ENCODE measurements at places on chromosomes 6 and 20.

- DNase-seq = no peak
Measured at GRCh38 chr6:63824722-63825121, 189.1 kb downstream of the PHF3 start.

DNA sequence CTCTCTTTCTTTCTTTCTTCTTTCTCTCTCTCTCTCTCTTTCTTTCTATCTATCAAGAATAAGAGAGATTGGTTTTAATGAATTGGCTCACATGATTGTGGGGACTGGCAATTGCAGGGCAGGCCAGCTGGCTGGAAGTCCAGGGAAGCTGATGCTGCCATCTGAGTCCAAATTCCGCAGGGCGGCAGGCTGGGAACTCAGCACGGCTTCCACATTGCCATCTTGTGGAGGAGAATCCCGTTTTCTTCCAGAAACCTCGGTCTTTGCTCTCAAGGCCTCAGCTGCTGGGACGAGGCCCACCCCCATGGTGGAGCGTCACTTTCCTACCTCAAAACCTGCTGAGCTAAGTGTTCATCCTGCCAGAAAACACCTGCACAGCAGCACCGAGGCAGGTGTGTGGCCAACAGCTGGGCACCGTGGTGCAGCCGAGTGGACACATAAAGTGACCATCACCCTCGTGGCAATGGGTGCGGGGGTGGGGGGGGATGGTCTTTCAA is 58.8 kb upstream of the SLCO4A1 start:
- DNase-seq = no peak

DNA sequence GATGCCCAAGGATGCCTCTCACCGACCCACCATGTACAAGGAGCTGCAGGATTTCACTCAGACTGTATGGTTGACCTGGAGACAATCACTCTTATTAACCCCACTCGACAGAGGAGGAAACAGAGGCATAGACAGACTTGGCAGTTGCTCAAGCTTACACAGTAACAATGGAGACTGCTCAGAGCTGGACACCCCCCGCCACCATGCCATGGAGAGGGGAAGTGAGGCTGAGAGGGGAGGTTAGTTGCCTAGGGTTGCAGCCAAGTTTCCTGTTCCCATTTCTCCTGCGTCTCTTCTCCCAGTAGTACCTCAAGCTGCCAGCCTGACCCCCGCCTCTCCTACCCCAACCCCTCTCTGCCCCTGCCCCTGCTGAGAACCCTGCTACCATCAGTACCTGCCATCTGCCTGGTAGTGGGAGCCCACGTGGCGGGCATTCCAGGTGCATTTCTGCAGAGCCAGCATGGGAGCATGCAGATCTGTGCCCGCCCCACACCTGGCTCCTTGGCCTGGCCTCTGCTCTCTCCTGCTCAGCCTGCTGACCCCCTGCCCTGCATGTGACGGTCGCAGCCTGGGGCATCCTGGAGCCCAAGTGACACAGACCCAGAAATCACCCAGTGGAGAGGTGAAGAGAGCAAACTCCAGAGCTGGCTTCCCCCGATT is 157.7 kb downstream of the PREX1 start:
- no peak for DNase-seq

GRCh38 chr6:129710450-129711270 is 683 bp upstream of the ARHGAP18 start:
- no peak for DNase-seq

GRCh38 chr6:45086360-45087084 is 241.6 kb upstream of the RUNX2 start:
- peak; percentile 14 for DNase-seq

DNA sequence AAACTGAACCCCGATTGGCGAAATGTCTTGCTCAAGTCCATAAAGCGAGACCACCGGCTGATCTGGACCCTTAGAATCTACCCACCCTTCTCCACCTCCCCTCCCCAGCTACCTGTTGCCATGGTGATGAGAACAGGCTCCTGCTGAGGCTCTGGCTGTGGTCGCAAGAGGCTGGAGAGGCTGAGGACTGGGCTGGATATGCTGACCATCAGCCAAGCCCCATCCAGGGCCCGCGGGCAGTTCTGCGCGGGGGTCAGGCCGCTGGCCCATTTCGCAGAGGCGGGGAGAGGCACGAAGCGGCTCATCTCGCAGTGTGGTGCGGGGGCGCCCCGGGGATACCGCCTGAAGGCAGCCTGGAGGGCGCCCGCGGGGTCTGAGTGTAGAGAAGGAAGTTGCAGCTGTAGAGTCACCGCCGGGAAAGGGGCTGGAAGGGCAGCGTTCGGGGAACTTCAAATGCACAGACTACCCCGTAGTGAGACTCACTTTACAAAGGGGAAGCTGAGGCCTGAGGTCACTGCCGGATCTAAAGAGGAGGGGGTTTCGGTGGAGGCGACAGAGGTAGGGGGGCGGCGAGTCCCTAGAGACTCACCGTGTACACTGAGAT is 671 bp downstream of the TAPBP start:
- peak; percentile 36 for DNase-seq

- DNase-seq = no peak
Measured at GRCh38 chr6:29723666-29724588, 693 bp downstream of the HLA-F start.

- no peak for DNase-seq
Measured at GRCh38 chr20:625360-625932, 15.3 kb upstream of the TCF15 start.

GRCh38 chr6:2656460-2657079 is 94.2 kb downstream of the MYLK4 start:
- DNase-seq = no peak

- DNase-seq = peak; percentile 3
Measured at GRCh38 chr6:511488-512137, 120.1 kb downstream of the IRF4 start.

DNA sequence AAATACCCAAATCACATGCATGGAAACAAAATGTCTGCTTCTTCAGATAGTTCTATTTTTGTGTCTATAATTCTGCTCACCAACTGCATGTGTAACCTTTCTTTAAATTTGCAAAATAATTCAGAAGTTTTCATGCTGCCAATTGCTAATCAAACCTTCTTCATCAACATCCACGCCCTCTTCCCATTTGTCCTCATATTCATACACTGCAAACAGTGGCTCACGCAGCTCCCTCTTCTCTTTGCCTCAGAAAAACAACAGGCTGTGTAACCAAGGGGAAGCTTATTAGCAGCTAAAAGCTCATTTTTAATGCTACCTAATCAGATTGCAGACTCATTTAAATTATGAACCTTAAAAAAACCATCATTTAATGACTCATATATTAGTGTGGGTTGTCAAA is 555.0 kb upstream of the EPHA7 start:
- no peak for DNase-seq

- peak; percentile 11 for DNase-seq
Measured at GRCh38 chr20:62617711-62618483, 24.4 kb upstream of the SLCO4A1 start.

DNA sequence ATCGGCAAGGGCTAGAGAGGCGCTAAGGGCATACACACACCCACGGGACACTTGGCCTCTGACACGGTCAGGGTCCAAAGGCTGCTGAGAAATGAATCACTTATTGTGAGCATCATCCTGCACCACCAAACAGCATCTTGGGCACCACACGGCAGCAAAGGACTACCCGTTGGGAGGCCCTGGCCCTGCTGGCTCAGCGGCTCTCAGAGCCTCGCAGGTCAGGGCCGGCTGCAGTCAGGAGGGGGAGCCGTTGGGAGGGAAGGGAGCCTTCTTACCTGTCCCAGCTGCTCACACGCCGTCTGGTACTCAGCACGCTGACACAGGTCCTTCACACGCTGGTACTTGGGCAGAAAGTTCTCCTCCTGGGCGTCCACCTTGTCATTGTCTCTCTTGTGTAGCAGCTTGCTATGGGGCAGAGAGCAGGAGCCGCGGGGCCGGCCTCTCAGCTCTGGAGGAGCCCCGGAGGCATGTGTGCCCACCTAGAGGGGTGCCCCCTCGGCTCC is 109.0 kb downstream of the SULF2 start:
- no peak for DNase-seq

All from fibroblast of lung (primary cell).